ENCODE measurements at places on chromosomes 12 and 14.

GRCh38 chr12:104858611-104859543 is 99.2 kb downstream of the SLC41A2 start:
- DNase-seq, result no peak

- DNase-seq, result no peak
Measured at GRCh38 chr12:43044241-43044640, 454.7 kb upstream of the PRICKLE1 start.

DNA sequence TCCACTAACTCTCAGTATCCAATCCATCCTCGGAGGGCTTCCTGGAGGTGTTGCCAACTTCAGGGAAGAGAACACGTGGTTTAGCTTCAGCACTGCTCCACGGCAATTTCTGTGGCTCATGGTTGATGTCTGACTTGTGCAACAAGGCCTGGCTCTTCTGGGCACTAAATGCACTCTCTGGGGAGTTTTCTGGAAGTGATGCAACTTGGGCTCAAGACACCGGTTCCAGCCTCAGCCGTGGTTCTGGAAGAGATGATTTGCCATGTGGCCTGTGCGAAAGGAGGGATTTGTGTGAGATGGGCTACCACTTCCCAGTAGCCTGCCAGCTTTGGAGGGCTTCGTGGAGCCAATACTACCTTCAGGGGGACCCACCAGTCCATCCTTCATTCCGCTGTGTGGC is 118.6 kb upstream of the RTL1 start:
- DNase-seq, result no peak

DNA sequence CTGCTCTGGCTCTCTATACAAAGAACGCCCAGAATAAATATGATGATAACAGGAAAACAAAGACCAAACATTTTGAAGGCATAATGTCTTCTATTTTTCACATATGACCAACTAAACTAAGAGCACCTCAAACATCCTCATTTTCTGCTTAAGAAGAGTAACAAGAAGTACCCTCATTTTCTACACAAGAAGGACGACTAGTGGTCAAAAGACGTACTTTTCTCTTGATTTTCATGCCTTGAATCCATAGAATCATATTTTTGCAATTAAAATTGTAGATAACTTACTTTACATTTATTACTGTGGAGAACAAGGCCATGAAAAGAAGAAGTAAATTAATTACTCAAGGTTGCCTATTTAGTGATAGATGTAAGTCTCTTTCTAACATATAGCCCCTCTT is 358.6 kb downstream of the DUSP6 start:
- no peak for DNase-seq

DNA sequence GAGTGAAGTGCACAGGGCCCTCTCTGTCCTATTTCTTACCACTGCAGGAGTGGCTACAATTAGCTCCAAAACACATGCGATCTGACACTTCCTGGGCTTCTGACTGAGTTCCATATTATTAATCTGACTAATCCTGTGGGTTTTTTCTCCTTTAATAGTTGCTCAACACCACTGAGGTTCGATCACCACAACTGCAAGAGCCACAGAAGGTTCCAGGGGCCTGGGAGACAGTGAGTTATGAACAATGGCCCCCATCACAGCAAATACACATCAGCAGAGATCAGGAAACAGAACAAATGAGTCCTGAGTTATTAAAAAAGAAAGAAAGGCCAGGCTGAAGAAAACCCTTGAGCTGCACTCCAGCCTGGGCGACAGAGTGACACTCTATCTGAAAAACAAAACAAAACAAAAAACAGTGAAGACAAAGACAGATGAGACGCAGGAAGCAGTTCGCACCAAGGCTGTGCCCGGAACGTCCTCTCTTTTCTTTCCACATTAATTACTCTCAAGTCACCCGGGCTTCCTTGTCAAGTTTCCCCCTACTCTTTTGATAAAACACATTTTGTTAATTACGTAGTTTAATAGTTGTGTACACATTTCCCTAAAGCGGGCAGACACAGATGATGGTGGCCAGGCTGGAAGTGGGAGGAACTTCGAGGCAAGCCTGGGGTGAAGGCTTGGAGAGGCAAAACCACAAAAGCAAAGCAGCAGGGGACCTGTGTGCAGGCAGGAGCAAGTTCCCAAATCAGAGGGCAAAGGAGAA is 42.7 kb downstream of the CDC42BPB start:
- DNase-seq, result peak; percentile 33

- peak; percentile 46 for DNase-seq
Measured at GRCh38 chr12:130281153-130281799, 56.4 kb upstream of the PIWIL1 start.

DNA sequence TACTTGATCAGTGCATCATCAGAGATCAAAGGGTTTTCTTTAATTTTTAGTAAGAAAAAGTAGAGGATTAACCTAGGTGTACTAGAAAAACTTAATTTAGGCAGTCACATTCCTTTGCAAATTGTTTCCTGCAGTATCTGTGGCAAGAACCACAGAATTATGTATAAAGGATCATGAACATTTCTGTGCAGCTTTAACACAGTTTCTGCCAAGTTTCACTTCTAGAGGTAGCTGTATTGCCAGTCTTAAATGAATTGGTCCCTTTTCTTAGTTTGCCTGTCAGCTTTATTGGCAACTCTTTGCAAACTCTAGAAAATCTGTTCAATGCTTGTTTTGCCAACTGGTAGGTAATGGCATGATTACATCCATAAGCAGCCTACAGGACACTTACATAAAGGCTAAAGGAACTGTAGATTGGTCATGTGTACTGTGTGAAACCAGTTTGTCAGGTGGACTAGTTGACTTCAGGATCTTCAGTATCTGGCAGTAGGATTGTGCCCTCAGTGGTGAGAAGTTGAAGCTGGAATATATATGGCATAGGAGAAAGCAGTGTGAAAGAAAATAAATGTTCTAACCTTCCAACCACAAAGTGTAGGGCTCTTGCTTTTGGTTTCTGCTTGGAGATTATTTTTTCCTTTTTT is 75.9 kb downstream of the TTLL5 start:
- no peak for DNase-seq

- no peak for DNase-seq
Measured at GRCh38 chr12:51075390-51075789, 8.0 kb downstream of the CSRNP2 start.

DNA sequence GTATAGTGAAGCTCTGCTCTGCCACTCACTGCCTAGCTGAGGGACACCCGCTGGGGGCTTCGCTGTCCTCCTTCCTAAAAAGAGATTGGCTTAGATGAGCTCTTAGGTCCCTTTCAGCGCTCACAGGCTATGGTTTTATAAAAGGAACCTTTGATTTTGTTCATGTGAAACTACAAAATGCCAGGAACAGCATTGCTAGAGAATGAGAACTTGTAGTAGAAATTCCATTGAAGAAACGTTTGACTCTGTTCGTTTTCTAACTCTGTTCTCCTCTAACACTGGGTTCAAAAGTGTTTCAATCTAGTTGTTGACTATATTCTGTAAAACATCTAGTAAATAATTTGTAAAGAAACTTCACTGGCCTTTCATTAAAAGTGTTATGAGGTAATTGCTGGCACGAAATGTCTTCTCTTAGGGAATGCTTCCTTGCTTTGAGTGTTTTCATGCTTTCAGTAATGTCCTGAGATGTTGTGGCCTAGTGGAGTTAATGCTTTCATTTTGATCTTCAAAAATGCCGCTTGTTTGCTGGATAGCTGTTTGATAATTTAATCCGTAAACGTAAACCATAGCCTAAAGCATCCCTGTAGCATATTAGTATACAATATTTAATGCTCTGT is 1.6 kb downstream of the MARK3 start:
- DNase-seq, result no peak

Data from activated CD4-positive, alpha-beta T cell treated with anti-CD3 and anti-CD28 coated beads, Interleukin-2, Interleukin-6, amounts not matched to agents 100 ng/mL and 50 ng/mL, durations not matched to agents 16 hours and 8 hours (primary cell).